ENCODE measurements at places on chromosomes 1 and 21.
A peak's percentile ranks its signal among the peaks of the same experiment; 100 is the strongest.

GRCh38 chr1:118185084-118185832 is at the start of gene SPAG17:
SPAG17 (minus strand) TSS chr1:118185228; CDS start chr1:118185157, 71 bp downstream.
- peak; percentile 18 for DNase-seq

- DNase-seq: no peak
These were observed 48.5 kb upstream of the PBX1 start for GRCh38 chr1:164510435-164510834.

- no peak for DNase-seq
These were observed 22.5 kb downstream of the DMAP1 start for GRCh38 chr1:44235808-44236207.

DNA sequence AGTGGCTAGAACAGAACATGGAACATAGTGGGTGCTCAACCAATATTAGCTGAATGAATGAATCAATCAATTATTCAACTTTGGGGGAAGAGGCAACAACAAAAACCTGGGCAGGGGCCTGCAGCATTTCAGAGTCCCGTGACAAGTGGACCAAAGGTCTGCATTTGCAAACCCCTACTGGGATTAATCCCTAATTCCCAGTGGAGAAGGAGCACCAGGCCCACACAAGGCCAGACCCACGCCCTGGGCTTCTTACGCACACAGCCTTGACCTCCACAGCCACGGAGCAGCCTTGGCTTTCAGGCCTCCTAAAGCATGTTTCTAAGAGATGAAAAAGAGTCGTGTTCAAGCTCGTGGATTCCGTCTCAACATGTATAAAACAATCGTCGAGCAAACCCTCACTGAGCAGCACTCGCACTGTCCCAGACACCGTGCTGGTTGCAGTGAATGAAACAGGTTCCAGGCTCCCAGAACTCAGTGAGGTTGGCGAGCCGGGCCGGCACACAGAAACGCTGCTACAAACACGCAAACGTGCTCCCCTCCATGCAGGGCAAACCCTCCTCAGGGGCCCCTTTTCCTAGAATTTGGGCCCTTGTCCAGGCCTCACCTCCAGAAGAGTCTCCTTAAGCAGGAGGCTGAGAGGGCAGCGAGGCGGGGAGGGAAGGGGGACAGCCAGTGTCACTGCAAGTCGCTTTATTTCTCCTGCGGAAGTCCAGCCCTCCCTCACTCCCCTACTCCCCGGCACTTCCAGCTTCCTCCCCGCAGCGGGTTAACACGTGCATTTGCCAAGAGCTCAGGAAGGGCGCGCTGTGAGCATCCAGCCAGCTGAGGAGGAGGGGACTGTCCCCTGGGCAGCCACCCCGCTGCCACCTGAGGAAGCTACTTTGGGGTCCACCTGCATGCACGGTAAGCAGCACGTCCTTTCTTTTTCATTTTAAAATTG is 556.4 kb downstream of the KIF26B start:
- DNase-seq: no peak

GRCh38 chr1:55196433-55197035 is 18.6 kb downstream of the USP24 start:
- DNase-seq: no peak

DNA sequence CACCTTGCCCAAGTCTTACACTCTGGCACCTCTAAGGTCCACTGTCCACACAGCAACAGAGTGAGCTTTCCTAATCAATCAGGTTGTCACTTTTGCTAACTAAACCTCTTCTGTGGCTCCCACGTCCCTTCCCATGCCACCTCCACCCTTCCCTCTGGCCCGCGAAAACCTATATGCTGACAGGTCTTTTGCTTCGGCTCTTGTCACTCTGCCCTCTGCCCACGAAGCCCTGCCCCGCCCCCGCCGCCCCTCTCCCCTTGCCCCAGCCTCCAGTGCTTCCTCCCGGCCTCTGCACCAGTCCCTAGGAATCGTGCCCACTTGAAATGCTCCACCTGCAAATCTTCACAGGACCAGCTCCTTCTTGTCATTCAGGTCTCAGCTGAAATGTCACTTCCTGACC is 8.1 kb downstream of the TP53BP2 start:
- DNase-seq: no peak

GRCh38 chr1:10733474-10734366 is 62.7 kb downstream of the CASZ1 start:
- peak; percentile 67 for DNase-seq
